ENCODE measurements at places on chromosomes 5 and 9. TPM values are rescaled to one million over a fixed set of nuclear protein-coding genes. Genes with fewer than 3 reads are reported as not detected.
A peak's percentile ranks its signal among the peaks of the same experiment; 100 is the strongest.

The ARL14EPL gene
- total RNA-seq, result not detected

DNA sequence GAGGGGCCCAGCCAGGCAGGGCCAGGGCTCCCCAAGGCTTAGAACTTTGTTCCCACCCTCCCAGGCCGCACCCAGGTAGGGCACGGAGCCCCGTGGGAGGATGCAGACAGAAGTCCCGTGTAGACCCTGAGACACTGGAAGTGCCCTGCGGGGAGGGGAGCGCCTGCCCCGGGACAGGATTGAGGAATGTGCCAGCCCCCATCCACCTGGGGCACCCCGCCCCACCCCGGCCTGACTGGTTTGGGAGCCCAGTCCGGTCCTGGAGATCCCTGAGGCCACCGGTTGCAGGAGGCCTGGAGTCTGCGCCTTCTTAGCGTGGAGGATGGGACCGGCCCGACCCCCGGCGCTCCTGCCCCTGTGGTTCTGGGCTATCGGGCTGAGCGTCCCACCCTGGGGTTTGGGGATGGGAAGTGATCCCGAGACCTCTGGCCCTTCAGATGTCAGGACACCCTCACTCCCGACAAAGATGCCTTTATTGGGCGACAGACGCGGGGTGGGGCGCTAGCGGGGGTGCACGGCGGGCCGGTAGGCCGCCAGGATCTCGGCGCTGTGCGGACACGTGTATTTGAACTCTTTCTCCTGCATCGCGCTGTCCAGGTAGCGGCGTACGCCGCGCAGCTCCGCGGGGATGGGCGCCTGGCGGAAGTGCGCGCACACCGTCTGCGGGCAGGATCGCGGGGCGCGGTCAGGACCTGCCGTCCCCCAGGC lies 2.0 kb downstream of the CLIC3 start:
- DNase-seq, result no peak

DNA sequence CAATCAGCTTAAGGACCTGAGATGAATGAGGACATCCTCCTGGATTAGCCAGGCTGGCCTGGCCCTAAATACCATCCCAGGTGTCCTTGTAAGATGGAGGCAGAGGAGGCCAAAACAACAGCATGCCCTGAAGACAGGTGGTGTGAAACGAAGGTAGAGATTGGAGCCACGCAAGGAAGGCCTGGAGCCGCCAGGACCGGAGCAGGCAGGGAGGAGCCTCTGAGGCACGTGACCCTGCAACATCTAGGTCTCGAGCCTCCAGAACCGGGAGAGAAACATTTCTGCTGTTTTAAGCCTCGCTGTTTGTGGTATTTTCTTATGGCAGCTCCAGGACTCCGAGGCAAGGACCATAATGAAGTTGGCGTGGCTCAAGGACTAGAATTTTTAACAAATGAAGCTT lies 9.7 kb upstream of the COL5A1 start:
- DNase-seq, result peak; percentile 30

The SLC36A2 gene
- not detected for total RNA-seq

The HDAC3 gene
- 42.1 TPM for total RNA-seq

DNA sequence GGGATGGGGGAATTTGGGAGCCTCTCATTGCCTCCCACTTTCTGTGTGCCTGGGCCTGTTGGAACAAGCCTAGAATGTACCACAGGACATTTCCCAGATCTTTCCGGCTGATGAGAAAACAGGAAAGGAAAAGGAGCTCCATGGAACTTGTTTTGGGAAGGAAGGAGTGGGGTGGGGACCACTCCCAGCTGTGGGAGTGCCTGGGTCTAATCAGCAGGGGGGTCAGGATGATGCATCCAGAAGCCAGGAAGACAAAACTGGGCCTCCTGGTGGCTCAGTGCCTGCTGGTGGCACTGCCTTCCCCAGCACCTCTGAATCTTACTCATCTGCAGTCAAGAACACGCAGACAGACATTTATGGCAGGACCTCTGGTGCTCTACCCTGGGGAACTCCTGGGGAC lies 2.8 kb downstream of the SMIM33 start:
- DNase-seq, result no peak

- DNase-seq, result no peak
Observed at GRCh38 chr9:113012492-113012891, 500 bp upstream of the ZNF883 start.

- DNase-seq, result no peak
Observed at GRCh38 chr5:81010336-81011169, 50.4 kb downstream of the RASGRF2 start.

DNA sequence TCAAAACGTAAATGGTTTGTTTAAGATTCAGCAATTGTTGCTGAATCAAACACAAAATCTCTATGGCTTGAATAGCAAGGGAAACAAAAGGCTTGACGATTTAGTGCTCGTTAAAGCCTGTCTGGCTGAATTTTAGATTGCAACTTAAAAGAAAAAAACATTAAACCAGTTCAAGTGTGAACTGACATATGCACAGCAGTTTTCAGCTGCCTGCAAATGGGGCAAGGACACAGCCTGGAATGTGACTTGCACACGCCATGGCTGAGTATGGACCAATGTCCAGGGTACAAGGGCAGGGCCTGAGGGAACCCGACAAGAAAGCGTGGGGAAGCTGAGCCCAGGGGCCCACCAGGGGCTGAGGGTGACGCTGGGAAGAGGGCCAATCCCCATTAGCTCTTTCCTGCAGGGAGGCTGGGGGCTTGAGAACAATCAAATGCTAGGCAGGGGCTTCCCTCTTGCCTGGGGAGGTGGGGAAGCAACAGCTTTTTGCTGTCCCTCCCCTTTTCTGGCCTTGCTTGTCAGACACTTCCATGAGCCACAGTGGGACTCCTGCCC lies 89.6 kb upstream of the LRRTM2 start:
- no peak for DNase-seq

All from upper lobe of right lung (tissue), 1 donor.